Jurkat, Clone E6-1 (cell line): ENCODE measurements at places on chromosomes 5 and 9.

DNA sequence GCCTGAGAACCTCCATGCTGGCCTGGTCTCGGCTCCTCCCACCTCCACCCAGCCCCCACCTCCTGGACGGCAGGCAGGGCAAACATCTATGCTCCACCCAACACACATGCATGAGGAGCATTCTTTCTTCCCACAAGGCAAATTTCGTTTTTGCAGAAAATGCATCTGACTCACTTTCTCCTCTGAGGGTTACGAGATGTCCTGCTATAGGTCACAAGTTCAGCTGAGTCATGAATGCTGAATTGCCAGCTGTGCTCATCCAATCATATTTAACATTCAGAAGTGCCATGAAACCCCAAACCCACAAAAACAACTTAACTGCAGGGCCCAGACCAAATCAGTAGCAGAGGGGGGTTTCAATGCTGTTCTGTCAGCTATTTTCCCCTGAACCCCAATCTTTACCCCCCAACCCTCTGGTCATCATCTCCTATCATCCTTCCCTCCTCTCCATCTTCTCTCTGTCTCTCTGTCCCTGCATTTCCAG is 39.0 kb upstream of the OSMR start:
- peak; percentile 6 for DNase-seq

DNA sequence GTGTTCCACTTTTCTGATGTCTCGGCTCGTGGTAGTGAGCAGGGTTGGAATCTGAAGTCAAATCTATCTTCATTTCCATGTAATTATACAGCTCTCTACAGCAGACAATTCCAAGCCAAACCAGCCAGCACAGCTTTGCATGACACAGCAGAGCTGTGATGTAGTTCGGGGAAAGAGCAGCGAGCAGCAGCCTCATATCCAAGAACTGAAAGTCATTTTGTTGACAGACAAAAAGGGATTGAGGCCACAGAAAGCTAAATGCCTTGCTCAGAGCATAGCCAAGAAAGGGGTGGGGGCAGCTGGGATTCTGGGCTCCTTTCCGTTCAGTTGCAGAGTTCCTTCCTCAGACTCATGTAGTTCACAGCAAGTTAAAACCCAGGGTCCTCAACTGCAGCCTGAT is 32.1 kb downstream of the LCP2 start:
- no peak for DNase-seq

GRCh38 chr9:20309124-20309523 is 313.2 kb downstream of the MLLT3 start:
- DNase-seq: no peak

DNA sequence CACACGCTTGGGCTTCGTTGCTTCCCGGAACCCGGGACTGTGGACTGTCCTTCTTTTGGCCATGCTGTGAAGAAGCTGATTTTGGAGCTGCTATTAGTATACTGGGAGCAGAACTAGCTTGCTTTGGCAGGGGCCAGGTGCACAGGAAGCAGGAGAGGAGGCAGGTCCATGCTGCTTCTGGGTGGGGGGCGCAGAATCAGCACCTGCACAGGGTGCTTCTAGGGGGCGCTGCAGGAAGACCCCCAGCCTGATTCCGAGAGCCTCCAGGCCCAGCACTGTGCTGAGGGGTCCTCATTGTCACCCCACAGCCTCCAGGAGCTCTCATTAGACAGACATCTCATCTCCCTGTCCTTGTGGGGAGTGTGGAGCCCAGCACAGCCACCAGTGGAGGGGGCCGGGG is 252.6 kb upstream of the IRX4 start:
- no peak for DNase-seq

GRCh38 chr9:109912726-109913460 is 132.9 kb downstream of the PALM2AKAP2 start:
- no peak for DNase-seq

DNA sequence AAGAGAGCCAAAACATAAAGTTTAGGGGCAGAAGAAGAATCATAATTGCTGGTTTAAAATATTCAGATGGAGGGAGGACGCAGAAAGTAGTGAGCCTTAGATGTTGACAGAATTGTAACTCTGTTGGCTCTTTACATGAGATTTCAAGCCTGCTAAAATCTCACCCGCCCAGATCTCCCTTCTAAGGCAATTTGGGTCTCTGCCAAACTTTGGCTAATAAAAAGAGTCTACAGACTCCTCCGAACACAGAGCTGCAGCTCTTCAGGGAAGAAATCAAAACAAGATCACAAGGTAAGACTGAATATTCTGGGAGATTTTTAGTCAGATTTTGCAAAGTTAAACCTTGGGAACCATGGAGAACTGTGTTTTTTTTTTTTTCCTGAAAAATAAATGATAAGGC is at the start of gene IL33:
IL33 (plus strand) TSS at position 246 of the 400 bp plus-strand sequence. CDS start 25,888 bp downstream, outside the sequence.
- DNase-seq: no peak

DNA sequence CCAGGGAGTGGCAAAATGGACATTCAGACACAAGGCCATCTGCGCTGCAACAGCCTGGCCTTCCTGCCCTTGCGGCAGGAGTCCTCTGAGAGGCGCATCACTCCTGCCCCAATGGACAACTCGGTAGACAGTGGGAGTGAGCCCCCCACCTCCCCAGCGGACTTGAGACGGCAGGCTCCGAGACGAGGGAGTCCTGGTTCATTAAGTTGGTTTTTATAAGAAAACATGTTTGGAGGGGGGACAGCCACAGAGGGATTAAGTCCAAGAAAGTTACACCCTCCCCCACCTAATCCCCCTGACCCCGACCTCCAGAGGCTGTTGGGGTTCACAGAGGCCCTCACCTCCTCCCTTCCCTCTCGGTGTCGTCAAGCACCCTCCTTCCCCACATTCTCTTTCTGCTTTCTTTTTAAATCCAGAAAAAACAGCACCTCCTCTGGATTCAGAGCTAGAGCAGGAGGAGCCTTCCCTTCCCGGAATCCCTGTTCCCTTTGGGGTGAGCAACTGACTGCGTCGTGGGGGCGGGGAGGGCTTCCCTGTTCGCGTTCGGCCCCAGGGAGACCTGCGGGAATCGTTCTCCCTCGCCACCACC is 1.8 kb upstream of the EGR1 start:
- DNase-seq: no peak

DNA sequence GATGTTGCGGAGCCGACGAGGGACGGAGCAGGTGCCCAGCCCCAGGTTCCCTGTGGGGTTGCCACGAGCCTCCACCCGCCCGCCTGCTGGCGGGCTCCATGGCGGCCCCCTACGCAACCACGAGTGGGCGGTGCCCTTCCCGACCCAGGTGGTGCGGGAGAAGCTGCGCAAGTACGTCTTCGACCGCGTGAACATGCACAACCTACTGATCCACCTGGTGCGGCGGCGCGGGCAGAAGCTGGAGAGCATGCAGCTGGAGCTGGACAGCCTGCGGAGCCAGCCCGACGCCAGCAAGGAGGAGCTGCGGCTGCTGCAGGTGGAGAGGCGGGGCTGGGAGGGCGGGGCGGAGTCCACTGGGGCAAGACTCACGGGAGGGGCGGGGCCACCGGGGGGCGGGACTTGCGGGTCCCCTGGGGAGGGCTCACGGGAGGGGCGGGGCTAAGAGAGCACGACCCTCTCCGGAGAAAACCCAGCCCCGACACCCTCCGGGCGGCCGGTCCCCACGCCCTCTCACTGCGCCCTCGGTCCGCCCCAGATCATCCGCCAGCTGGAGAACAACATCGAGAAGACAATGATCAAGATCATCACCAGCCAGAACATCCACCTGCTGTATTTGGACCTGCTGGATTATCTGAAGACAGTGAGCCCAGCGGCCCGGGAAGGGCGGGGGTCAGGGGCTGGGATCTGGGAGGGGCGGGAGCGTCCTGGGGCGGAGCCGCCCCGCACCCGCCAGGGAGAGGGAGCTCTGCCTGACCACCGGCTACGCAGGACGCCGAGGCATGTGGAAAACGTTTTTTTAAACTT is 3.9 kb downstream of the CCDC183 start:
- peak; percentile 77 for DNase-seq

DNA sequence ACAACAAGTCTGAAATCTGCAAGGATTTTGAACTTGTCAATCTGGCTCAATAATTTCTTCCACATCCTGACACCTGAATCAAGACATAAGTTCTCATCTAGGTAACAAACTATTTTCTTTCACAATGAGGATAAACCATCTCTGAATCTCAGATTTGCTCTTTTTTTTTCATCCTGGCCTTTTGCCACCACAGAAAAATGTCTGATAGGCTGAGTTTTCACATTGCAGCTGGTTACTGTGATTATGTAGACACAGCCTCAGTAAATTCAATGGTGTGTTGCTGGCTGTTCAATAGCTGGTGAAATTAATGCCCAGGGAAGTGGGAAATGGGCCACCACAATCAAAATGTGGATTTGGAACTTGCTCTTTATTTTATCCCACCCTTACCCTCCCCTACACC is 2.8 kb upstream of the ADRA1B start:
- DNase-seq: no peak

- no peak for DNase-seq
These were observed 363.5 kb downstream of the CDH9 start for GRCh38 chr5:26674846-26675245.

- DNase-seq: no peak
These were observed 161.5 kb downstream of the ARL15 start for GRCh38 chr5:54148858-54149257.

GRCh38 chr9:14030375-14031059 is 283.4 kb downstream of the NFIB start:
- DNase-seq: no peak

DNA sequence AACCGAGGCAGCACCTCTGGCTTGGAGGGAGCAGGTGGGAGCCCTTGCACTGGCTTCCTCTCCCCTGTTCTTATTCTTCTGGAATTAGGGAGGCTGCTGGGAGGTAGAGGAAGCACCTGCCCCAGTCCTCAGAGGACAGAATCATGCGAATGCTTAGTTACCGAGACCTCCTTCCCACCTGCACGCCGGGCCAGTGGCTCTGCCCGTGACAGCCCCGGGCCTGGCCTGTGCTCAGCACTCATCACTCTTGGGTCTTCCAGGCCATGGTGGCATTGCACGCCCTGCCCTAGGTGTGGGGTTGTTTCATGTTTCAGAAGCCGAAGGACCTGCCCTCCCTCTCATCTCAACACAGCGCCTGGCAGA is 45.3 kb upstream of the NKD2 start:
- DNase-seq: peak; percentile 55

- no peak for DNase-seq
These were observed 23.5 kb upstream of the SPIN1 start for GRCh38 chr9:88364706-88365105.

GRCh38 chr9:121364886-121365285 is 5.2 kb downstream of the STOM start:
- DNase-seq: no peak

GRCh38 chr5:179438011-179438441 is 92.8 kb upstream of the ADAMTS2 start:
- no peak for DNase-seq

GRCh38 chr5:153447534-153447933 is 42.9 kb upstream of the GRIA1 start:
- peak; percentile 60 for DNase-seq
